ENCODE measurements at places on chromosomes 6 and 20.

GRCh38 chr20:13749811-13750210, 34.9 kb downstream of the ESF1 start:
- DNase-seq = no peak

DNA sequence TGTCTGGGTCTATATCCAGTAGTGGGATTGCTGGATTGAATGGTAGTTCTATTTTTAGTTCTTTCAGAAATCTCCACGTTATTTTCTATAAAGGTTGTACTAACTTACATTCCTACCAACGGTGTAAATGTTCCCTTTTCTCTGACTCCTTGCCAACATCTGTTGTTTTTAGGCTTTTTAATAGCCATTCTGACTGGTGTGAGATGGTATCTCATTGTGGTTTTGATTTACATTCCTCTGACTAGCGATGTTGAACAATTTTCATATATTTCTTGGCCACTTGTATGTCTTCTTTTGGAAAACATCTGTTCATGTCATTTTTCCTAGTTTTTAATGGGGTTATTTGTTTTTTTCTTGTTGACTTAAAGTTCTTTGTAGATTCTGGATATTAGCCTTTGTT, 99.3 kb downstream of the BMP2 start:
- no peak for DNase-seq

DNA sequence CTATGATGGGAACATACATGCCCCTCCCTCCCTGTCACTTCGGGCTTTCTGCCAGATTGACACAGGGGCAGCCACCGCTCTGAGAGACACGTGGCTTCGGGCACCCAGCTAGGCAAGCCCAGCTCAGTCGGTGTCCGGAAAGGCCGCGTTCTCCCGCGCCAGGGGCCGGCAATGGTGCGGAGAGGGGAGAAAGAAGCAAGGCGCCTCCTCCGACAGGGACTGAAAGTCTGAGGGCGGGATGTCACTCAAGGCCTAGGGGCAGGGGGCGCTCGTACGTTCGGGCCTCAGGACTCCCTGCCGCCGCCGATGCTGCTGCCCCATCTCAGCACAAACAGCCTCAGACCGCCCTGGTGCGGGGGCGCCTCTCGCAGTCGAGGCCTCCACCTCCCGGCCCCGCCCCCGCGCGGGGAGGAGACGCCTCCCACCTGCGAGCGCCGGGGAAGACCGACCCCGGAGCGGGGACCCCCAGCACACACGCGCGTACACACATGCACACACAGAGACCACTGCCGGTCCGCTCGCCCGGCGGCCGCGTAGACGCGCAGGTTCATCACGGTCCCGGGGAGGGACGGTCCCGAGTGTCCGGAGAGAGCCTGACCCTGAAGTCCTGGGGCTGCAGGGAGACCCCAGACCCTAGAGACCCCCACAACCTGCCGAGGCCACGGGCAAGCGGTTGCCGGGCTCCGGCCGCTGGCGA, 1.9 kb downstream of the GRM4 start:
- DNase-seq = peak; percentile 41

DNA sequence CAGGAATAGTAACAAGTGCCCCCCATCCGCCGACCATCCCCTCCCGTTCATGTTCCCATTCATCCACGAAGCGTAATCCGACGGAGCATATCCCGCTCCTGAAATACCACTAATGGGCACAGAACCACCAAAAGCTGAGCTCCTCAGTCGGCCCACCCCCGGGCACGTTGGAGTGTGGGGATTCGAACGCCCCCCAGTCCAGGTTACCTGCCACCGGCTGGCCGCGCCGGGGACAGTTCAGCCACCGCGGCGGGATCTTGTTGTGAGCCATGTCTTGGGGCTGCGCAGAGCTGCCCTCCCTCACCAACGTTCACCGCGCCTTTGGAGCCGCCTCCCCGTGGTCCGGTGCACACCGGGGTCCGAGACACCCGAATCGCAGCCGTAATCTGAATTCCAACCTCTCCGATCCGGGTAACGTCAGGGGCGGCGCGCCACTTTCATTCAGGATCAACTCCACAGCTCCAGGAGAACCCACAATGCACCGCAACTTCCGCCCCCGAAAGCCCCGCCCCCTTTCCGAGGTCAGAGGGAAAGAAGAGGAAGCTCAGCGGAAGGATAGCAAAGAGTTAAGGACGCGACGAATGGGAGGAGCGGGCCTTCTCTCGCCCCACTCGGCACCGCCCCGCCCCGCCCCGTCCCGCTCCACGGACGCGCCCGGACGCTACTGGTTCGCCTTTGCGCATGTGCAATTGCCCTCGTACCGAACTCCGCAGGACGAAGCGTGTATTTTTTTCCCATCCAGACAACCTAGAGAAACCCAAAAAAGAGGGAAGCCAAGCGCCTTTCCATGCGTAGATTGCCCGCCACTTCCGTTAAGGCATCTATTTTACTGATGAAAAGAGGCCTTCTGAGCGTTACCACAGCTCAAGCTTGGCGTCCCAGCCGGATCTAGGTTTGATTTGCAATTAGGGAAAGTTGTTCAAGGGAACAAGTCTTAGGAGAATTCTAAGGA, at the start of gene RNGTT:
RNGTT (minus strand) TSS at position 480 of the 952 bp plus-strand sequence; CDS start at position 271, 209 bp downstream.
- peak; percentile 97 for DNase-seq

DNA sequence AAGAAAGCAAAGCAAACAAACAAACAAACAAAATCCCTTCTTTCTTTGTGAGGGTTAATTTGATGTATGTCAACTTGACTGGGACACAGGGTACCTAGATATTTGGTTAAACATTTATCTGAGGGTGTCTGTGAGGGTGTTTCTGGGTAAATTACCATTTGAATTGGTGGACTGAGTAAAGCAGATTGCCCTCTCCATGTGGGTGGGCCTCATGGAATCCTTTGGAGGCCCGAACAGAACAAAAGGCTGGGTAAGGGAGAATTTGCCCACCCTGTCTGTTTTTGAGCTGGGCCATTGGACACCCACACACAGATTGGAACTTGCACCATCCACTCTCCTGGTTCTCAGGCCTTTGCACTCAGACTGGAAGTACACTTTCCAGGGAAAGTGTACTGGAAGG, 628.8 kb upstream of the CITED2 start:
- no peak for DNase-seq

DNA sequence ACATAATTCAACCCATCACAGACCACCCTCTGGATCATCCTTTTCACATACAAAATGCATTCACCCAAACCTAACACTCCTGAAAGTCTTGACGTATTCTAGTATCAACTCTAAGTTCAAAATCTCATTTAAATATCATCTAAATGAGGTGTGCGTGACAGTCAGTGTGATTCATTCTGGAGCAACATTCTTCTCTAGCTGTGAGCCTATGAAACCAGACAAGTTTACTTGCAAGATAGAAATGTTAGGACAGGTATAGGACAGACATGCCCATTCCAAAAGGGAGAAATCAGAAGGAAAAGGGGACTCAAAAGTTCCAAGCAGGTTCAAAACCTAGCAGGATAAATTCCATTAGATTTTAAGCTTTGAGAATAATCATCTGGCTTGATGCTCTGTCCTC, 329.7 kb downstream of the CD83 start:
- DNase-seq = no peak

- DNase-seq = peak; percentile 48
These were observed 7.3 kb upstream of the SIRPG start for GRCh38 chr20:1664911-1665310.

DNA sequence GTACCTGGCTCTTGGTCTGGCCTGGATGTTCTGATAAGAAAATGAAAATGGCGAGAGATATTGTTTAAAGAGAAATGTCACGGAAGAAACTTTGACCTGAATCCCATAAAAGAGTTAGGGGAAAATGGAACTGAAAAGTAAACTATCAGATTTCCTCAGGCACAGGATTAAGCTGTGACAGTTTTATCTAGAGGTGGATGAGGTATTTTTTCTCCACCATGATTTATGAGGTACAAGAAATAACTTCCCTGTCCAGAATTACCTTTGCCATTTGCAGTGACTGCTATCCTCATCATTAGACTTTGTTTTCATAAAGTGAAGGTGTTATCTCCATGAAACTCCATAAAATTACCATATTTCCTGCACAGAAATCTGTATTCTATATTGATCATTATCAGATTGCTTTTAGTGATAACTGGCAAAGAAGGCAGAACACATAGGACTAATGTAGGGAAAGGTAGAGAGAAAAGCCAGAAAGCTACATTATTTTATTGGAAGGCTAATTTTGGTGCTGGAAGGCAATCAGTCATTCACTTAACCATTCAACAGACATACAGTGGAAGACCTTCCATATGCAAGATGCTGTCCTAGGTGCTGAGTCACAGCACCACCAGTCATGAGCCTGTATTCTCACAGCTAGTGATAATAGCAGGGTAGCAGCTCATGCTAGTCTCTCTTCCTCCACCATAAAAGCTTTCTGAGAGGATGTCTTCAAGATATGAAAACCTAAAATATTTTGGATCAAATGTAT, 427.3 kb upstream of the CITED2 start:
- DNase-seq = no peak

DNA sequence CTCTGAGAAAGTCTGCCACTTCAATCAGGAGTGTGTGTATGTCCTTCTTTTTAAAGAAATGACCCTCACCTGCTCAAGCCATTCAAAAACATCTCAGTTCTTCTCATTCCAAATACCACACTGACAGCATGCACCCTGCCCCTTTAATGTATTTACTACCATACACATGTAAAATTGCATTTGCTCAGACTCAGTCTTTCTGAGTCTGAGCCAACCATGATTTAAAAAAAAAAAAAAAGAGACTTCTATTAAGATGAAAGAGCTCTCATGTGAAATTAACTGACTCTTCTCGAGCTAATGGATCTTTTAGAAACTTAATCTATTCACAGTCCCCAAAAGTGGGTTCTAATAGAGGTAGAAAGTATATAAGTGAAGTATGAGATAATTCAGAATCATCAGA, 1.4 kb upstream of the FILIP1 start:
- DNase-seq = no peak

- DNase-seq = peak; percentile 10
These were observed 163.2 kb upstream of the OLIG3 start for GRCh38 chr6:137657351-137657911.

- DNase-seq = no peak
These were observed 176.4 kb upstream of the CST7 start for GRCh38 chr20:24772667-24773066.

- no peak for DNase-seq
These were observed 135.5 kb downstream of the PAX1 start for GRCh38 chr20:21840991-21841390.

DNA sequence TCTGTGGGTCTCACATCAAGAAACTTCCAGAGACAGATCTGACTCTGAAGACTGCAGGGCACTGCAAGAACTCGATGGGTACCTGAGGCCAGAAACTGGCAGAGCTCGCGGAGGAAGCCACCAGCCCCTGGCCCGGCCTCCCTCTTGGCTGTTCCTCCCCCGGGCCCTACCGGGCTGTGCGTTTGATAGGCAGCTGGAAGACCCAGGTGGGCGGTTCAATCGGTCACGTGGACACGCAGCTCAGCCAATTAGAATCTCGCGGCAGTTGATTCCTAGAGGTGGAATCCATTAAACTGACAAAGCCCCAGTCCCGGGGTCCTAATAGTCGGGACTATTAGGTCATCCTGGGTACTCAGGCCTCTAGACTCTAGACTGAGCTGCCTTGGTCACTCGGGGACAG, 154.2 kb upstream of the PROKR2 start:
- no peak for DNase-seq

DNA sequence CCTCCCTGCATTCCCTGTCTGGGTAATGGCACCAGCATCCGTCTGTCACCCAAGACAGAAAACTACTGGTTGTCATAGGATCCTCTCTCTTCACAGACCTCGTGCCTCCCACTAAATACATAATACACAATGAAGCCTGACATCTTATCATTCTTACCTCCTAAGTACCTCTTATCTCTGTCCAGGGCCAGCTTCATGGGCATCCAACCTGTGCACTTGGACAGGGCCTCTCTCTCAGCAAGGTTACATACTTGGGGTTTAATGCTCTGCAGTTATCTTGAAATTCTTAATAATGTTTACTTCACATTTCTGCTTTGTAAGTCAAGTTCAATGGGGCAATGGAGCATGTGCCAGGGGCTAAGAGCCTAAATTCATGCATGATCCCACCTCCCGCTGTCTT, 30.8 kb upstream of the KLHL31 start:
- DNase-seq = no peak
